Vagina (tissue), 2 donors: ENCODE measurements at places on chromosomes 5 and 9. TPM values are rescaled to one million over a fixed set of nuclear protein-coding genes. Genes with fewer than 3 reads are reported as not detected.
A peak's percentile ranks its signal among the peaks of the same experiment; 100 is the strongest.

DNA sequence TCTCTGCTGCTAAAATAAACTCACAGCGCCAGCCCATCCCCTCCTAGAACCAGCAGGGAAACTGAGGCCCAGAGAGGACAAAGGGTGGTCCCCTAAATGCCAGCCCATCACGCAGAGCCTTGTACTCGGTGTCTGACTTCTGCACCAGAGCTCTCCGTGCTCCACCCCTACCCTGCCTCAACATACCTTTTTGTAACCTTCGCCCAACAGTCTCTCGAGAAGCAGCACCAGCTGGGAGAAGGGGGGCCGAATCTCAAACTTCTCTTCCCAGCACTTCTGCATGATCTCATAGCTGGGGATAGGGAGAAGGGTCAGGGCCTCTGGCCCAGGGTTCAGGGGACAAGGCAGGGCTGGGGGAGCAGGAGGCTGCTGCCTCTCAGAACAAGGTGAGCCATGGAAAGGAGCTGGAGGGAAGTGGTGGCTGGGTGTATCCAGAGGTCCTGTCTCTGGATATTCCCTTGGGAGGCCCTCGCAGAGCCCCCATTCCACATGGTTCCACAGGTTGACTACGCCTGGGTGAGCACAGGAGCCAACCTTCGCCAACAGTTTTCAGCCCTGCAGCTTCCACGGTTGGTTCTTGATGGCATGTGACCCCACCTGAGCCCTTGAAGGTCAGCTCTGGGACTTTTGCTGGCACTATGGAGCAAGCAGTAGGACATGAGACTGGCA is 32.3 kb upstream of the CSF1R start:
- no peak overlapping the region for H3K27ac ChIP-seq
- no peak overlapping the region for H3K4me3 ChIP-seq
- H3K4me1 ChIP-seq: no peaks in the 10 kb centered on the region
- DNase-seq: no peak
- no peaks in the 10 kb centered on the region for H3K36me3 ChIP-seq

GRCh38 chr9:127214421-127215267 is 49.9 kb upstream of the GARNL3 start:
- no peak for DNase-seq
- no peak overlapping the region for H3K4me3 ChIP-seq
- H3K4me1 ChIP-seq: peaks cover 13% of the 10 kb centered on the region

DNA sequence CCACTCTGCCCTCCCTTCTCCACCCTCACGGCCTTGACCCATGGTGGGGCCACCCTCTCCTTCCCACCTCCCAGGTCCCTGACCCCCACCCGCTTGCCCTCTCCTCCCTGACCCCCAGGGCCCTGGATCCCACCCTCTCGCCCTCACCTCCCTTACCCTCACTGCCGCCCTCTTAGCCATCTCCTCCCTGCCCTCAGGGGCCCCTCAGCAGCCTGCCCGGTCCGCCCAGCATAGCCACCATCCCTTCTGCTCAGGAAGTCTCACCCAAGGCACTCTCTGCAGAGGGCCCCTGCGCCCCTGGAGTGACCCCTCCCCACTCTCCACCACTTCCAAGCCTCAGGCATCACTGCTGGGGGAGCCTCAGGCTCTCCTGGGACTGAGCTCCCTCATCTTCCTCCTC is 66.3 kb downstream of the MRPL36 start:
- peak; percentile 72 for DNase-seq
- no peaks in the 10 kb centered on the region for H3K4me1 ChIP-seq
- H3K27me3 ChIP-seq: no peaks in the 10 kb centered on the region
- no peak overlapping the region for H3K4me3 ChIP-seq

GRCh38 chr9:13481274-13481673 is 201.8 kb upstream of the MPDZ start:
- no peak overlapping the region for H3K4me3 ChIP-seq
- no peak overlapping the region for H3K27ac ChIP-seq
- DNase-seq: no peak
- H3K36me3 ChIP-seq: no peaks in the 10 kb centered on the region
- no peaks in the 10 kb centered on the region for H3K27me3 ChIP-seq

GRCh38 chr9:113973963-113974413 is 97.9 kb downstream of the ZNF618 start:
- no peak overlapping the region for H3K4me3 ChIP-seq
- no peaks in the 10 kb centered on the region for H3K27me3 ChIP-seq
- H3K27ac ChIP-seq: no peak overlapping the region

DNA sequence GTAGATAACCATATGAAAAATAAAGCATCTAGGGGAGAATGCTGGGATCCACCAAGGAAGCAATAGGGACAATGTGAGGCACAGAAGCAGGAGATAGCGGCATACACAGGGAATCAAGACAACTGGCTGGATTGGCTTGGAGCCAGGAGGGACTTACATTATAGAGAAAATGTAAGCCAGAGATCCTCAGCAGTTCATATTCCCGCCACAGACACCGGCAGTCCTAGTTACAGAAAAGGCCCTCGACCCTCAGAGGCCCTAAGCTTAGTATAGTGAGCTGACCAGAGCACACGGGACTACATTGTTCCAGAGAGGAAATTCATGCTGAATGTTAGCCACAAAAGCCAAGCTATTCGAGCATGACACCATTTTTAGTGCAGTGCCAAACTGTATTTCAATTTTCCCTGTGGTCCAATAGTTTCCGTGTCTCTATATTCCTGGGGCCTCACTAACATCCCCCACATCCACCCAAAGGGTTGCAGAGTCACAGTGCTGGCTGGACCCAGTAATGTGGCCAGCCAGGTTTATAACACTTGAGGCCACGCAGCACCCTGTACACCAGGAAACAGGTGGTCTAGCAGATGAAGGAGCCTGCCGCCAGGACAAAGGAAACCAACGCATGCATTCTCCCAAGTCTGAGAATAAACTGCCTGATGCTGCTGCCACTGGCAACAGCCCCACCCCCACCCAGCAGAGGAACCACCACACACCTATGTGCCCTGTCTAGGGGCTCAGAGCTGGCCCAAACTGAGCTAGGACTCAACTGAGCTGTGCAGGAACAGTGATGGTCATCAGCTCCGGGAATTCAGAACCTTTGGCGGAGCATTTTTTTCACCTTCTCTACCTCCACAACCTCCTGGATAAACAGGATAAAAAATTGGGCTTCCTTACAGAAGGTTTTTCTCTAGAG is 693.2 kb upstream of the CHD1 start:
- no peaks in the 10 kb centered on the region for H3K27me3 ChIP-seq
- H3K4me3 ChIP-seq: no peak overlapping the region
- H3K27ac ChIP-seq: no peak overlapping the region

GRCh38 chr9:127221695-127222094 is 42.9 kb upstream of the GARNL3 start:
- no peak overlapping the region for H3K27ac ChIP-seq
- no peak for DNase-seq
- H3K36me3 ChIP-seq: no peaks in the 10 kb centered on the region

DNA sequence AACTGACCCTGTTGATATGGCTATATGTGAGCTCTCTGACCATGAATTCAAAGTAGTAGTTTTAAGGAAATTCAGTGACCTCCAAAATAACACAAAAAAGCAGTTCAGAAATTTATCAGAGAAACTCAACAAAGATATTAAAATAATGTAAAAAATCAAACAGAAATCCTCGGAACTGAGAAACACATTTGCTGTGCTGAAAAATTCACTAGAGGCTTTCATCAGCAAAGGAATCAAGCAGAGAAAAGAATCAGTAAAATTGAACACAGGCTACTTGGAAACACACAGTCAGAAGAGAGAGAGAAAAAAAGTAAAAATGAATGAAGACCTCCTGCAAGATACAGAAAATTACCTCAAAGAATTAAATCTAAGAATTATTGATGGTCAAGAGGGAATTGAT is 417.2 kb downstream of the TMEM232 start:
- no peak for DNase-seq
- no peaks in the 10 kb centered on the region for H3K36me3 ChIP-seq
- H3K27me3 ChIP-seq: no peaks in the 10 kb centered on the region
- no peaks in the 10 kb centered on the region for H3K4me1 ChIP-seq
- H3K27ac ChIP-seq: no peak overlapping the region

DNA sequence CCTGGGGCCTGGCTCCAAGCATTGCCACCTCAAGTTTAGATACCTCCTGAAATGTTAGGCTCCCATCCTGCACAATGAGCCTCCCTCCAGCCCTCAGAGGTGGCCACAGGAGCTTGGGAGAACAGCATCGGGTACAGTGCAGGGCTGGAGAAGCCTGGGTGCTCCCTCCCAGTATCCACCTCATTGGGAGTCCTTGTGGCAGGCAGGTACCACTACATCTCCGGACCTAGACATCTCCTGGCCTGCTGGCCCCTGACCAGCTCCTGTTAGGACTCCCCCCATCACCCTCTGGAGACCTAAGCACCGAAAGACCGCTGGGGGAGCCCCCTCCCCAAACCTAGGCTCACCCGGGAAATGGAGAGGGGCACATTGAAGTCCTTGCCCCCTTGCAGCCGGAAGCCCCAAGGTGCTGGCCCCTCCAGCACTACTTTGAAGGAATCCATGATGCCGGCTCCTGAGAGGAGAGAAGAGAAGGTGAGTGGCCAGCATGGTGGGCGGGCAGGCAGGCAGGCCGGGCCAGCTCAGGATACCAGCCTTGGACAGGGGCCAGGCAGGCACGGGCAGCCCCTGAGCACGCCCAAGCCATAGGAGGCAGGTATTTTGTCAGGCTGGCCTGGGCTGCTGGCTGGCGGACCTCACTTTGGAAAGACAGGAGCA is 1.2 kb downstream of the PDLIM7 start:
- H3K4me3 ChIP-seq: peak overlapping the region; percentile 73
- H3K27me3 ChIP-seq: no peaks in the 10 kb centered on the region
- no peak for DNase-seq
- H3K27ac ChIP-seq: peak overlapping the region; percentile 85

DNA sequence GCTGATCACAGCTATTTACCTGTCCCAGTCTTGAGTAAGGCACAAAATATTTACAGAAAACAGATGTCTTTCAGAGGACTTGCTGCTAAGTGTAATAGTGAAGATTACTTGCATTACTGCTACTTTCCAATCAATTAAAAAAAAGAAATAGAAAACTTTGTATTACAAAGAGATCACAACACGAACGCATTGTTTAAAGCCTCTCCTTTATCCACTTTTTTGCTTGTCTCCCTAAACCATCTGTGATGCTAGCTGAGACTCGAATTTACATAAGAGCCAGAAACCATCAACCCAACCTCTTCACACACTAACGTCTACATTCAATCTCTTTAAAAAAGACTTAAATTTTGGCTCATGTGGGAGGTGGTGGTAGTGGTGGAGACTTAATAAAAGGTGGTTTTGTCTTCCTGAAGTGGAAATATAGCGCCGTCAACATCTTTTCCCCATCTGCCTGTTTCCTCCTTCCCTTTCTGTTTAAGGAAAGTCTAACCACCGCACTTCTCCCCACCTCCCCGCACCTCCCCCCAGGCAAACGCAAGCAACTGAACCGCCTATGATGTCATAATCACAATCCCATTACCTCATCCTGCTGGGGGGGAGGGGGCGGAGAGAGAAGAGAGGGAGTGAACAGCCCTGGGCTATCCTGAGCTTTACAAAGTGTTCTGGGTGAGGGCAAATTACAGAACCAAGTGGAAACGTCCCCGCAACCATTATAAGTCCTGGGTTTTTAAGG is 948 bp upstream of the FAM53C start:
- no peaks in the 10 kb centered on the region for H3K27me3 ChIP-seq
- H3K27ac ChIP-seq: peak overlapping the region; percentile 98
- peaks cover 5% of the 10 kb centered on the region for H3K36me3 ChIP-seq
- H3K4me1 ChIP-seq: peaks cover 46% of the 10 kb centered on the region
- H3K4me3 ChIP-seq: peak overlapping the region; percentile 94

DNA sequence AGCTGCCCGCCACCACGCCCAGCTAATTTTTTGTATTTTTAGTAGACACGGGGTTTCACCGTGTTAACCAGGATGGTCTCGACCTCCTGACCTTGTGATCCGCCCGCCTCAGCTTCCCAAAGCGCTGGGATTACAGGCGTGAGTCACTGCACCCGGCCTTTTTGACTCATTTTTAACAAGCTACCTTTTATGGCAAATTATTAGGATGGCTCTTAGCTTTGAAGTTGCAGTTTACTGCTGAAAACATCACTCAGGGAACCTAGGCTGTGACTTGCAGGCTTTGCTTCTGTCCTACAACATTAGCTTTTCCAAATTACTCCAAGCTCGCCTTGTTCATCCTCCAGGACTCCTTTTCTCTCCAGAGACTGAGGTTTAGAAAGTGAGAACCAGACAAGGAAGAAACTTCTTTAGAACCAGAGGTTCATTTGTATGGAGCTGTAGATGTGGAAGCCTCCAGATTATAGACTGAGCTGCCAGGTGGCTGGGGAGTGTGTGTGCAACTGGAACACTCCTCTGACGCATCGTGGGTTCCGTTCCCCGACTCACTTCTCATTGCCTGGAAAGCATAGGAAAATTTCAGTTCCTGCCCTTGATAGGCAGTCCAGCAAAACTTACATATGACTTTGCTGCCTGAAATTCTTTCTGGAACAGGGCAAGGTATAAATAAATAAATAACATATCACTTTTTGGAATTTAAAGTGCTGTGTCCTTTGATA is 23.8 kb upstream of the SPTAN1 start:
- no peak for DNase-seq
- H3K27me3 ChIP-seq: no peaks in the 10 kb centered on the region

- H3K4me3 ChIP-seq: no peak overlapping the region
- no peaks in the 10 kb centered on the region for H3K27me3 ChIP-seq
- DNase-seq: no peak
These were observed 5.6 kb upstream of the IER5L start for GRCh38 chr9:129183495-129184218.

BARHL1 gene
- not detected for total RNA-seq

SPATA31C2 gene
- total RNA-seq: not detected

SYK gene
- 12.0 TPM for total RNA-seq

PCDHA9 gene
- total RNA-seq: 0.25 TPM

PCDHGB2 gene
- total RNA-seq: 8.3 TPM

SERF1A gene
- total RNA-seq: 7.6 TPM

INSL4 gene
- not detected for total RNA-seq

CACFD1 gene
- 9.1 TPM for total RNA-seq

GPSM1 gene
- 35.4 TPM for total RNA-seq
